ENCODE measurements at places on chromosomes 3 and 15.

GRCh38 chr3:107942244-107942643, 148.6 kb downstream of the CD47 start:
- DNase-seq = no peak

DNA sequence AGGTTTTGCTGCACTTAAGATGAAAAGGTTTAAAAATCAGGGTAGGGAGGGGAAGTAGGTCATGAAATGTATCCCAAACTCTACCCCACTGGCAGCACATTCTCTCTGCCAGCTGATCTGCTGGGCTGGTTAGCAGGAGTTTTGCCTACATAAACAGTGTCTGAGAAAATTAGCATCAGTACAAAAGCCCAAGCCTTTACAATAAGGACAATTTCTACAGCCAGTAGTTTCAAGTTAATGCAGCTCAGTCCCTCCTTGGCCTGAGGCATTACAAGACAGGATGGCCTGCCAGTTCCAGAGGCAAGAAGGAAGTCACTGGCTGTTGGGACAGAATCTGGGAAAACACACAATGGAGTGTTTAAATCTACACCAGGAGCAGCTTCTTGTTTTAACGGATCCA, 32.8 kb downstream of the NCEH1 start:
- no peak for DNase-seq

DNA sequence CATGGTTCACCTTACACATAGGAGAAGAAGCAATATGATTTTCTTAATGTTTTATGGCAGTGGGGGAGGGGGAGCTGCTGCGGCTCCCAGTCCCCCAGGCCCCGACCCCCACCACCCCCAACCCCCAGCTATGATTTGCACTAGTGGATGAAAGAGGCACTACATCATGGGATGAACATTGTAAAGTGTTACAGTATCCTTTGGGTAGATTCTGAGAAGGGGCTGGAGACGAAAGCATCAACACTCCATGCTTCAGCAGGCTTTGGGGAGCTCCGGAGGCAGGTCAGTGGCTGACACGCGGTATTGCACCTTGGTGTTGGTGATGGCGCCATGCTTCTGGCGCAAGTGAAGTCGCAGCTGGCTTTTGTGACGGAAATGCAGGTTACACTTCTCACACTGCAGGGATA, 19.9 kb upstream of the RTP2 start:
- no peak for DNase-seq

DNA sequence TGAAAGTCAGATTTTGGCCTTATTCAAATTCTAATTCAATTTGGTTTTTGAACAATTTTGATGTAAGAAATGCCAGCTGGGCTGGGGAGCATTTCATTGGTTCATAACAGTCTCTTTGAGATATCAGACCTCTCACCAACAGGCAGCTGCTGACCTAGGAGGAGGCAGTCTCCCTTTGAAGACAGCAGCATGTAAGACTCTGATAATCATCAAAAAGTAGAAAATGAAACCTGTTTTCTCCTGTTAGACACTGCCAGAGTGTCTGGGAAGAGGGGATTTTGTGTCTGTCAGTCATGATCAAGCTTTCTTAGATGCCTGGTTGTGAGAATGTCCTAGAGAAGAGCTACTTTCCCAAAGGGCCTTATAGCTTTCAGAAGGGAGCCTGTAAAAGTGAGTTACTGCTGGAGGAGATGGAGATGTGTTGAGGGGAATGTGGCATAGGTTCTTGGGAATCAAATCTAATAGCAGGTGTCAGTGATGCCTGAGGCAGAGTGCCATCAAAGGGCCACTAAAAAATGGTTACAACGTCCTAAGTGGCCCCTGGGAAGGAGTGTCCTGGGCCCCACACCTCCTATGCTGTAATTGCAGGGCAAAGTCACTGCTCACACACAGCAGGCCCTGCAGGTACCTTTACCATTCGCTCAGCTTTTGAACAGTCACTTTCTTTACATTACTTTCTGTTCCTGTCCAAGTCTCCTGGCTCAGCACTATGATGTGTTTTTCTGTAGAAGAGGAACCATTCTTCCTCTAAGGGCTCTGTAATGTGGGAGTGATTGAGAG, 43.1 kb downstream of the FSTL1 start:
- DNase-seq = no peak

- no peak for DNase-seq
Observed at GRCh38 chr3:55518451-55518850, 31.3 kb upstream of the WNT5A start.

- DNase-seq = no peak
Observed at GRCh38 chr3:146470425-146470990, 1.1 kb upstream of the PLSCR2 start.

- DNase-seq = no peak
Observed at GRCh38 chr3:182692695-182693094, 100.6 kb upstream of the ATP11B start.

GRCh38 chr3:59256230-59256629, 206.4 kb upstream of the CFAP20DC start:
- DNase-seq = no peak

- DNase-seq = no peak
Observed at GRCh38 chr3:100516232-100516631, 23.8 kb downstream of the TMEM45A start.

DNA sequence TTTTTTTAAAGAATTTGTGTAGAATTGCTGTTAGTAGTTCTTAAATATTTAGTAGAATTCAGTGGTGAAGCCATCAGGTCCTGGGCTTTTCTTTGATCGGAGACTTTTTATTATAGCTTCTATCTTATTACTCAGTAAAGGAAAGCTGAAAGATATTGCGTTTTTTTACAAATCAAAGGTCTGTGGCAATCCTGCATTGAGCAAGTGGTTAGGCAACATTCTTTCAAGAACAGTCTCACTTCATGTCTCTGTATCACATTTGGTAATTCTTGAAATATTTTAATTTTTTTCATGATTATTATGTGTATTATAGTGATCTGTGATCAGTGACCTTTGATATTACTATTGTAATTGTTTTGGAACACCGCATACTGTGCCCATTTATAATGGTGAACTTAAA, 140.8 kb downstream of the UNC13C start:
- no peak for DNase-seq

DNA sequence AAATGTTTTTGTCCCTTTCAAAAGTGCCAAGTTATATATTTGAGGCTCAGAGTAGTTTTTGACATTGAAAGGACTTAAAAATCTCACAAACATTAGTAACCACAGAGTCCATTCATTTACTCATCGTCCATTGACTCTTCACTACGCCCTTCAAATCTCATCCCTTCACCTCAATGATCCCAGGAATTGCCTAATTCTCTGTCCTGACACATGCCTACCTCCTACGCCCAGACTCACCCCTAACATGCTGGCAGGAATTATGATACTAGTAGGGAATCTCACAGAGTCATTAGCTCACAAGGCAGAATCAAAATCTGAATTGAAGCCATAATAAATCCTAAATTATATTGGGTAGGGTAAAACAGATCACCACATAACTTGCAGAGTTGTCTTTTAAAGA, 410.1 kb downstream of the RAP2B start:
- DNase-seq = no peak

- DNase-seq = no peak
Observed at GRCh38 chr3:193884027-193884426, 251.9 kb upstream of the HES1 start.

All from T-helper 22 cell (primary cell).